Stimulated activated CD8-positive, alpha-beta memory T cell treated with anti-CD3 and anti-CD28 coated beads, Interleukin-12 subunit alpha, Interleukin-12 subunit beta, amount 100 ng/mL, for 4 hours (primary cell): ENCODE measurements at places on chromosomes 16 and 17.

- DNase-seq = no peak
These were observed 45.6 kb upstream of the PIK3R6 start for GRCh38 chr17:8913091-8913490.

DNA sequence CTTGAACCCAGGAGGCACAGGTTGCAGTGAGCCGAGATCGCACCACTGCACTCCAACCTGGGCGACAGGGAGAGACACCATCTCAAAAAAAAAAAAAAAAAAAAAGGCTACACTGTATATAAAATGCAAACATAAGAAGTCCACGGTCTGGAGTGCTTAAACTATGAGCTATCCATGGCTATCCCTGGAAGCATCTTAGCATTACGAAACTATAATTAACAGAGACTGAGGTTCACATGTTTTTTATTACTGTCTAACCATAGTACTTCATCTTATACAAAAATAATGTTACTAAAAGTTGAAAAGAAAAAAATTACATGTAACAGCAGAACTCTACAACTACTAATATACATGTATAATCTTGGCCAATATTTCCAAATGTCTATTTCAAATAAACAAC, 32.8 kb downstream of the HELZ start:
- DNase-seq = no peak

GRCh38 chr16:389352-389751, 7.6 kb upstream of the PGAP6 start:
- DNase-seq = no peak

DNA sequence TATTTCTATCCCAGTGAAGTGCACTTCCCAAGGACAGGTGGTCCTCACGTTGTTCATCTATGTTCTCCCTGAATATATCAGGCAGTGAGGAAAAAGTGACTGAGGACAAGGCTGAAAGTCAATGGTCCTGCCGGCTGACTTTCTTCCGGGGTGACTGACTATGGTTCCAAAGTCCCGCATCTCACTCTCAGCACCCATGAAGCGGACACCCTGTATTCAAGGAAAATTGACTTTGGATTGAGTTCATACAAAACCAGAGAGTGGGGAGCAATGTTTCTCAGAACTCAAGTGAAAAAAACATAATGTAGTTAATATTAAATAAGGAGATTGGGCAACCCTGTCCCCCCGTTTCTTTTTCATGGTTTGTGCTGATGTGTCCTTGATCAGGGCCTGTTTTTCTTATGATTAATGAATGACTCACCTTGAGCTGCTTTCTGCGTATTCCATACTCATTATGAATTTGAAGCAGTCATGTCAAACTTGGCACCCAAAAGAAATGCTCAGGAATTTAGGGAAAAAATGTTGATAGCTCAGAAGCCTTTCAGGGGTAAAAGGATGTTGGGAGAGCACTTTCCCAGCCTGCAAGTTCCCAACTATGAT, 184.0 kb downstream of the CYLD start:
- no peak for DNase-seq

- DNase-seq = no peak
These were observed 7.7 kb downstream of the HS3ST3B1 start for GRCh38 chr17:14308636-14308964.

- DNase-seq = no peak
These were observed 190.1 kb downstream of the C16orf78 start for GRCh38 chr16:49563666-49564065.

GRCh38 chr17:10738521-10739258, 8.9 kb upstream of the TMEM220 start:
- DNase-seq = no peak

DNA sequence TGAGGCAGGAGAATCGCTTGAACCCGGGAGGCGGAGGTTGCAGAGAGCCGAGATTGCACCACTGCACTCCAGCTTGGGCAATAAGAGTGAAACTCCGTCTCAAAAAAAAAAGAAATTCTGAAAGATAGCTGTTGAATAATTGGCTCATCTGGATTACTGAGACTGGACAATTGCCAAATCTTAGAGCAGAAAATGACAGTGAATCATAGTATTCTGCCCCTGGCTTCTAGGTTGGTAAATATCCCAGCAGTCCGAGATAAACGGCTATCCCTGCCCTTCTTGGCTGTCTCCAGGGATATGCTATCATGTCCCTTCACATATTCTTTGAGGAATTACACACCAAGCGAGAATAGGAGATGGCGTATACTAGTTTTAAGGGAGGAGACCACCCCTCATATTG, 35.5 kb upstream of the METTL16 start:
- no peak for DNase-seq

GRCh38 chr16:51665436-51665998, 514.4 kb upstream of the SALL1 start:
- DNase-seq = no peak

GRCh38 chr16:74099530-74099929, 197.1 kb upstream of the PSMD7 start:
- no peak for DNase-seq

DNA sequence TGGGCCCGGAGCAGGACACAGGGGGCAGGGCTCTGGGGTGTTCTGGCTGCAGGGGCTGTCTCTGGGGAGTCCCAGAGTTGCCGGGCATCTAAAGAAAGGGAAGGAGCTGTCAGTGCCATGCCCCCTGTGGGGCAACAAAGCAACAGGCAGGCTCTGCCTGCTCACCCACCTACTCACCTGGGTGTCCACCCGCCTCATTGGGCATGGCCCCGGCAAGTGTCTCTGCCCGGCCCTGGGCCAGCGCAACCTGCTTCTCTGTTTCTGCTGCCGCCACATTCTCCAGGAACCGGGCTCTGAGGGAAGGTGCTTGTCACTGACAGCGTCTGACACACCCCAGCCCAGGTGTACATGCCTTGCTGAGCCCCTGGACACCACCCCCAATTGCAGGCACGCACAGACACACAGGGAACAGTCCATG, 7.3 kb downstream of the TMEM208 start:
- DNase-seq = no peak

GRCh38 chr16:80517846-80518245, 22.9 kb upstream of the DYNLRB2 start:
- no peak for DNase-seq

DNA sequence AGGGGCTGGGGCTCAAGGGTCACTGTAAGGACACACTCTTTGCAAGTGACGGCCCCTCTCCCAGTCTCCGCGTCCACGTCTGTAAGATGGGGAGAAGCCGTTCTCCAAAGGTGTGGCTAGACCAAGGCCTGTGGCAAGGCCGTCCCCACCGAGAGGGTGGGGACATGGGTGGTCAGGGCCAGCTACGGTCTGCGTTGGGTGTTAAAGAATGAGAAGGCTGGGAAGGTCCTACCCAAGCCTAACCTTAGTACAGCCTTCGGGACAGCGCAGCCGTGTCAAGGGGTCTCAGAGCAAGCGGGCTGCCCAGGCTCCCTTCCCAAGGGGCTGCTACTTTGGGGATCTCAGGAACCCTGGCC, 1.9 kb downstream of the C1QTNF8 start:
- no peak for DNase-seq

- no peak for DNase-seq
These were observed 14.5 kb upstream of the RASL10B start for GRCh38 chr17:35716897-35717465.

GRCh38 chr17:40517981-40518380, 16.6 kb upstream of the TNS4 start:
- DNase-seq = no peak

- DNase-seq = no peak
These were observed 118.2 kb downstream of the MGAT5B start for GRCh38 chr17:76986365-76986764.

- DNase-seq = no peak
These were observed 415 bp downstream of the ABCA5 start for GRCh38 chr17:69326377-69327059.

DNA sequence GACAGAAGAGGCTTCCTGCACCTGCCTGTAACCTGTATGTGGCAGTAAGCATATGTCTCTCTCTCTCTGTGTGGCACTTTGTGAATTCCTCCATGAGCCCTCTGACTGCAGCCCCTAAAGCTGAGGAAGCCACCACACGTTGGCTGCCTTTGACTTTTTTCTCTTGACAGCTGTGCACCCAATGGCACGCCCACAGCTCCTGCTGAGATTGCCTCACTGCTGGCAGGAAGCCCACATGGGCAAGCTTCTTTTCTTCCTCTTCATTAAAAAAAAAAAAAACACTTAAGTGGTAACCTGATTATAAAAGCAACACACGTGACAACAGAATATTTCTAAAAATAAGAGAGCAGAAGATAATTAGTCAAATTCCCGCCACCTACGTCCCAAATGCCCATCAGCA, 34.0 kb upstream of the PIRT start:
- no peak for DNase-seq

- DNase-seq = no peak
These were observed 5.3 kb downstream of the MNT start for GRCh38 chr17:2395258-2396181.

DNA sequence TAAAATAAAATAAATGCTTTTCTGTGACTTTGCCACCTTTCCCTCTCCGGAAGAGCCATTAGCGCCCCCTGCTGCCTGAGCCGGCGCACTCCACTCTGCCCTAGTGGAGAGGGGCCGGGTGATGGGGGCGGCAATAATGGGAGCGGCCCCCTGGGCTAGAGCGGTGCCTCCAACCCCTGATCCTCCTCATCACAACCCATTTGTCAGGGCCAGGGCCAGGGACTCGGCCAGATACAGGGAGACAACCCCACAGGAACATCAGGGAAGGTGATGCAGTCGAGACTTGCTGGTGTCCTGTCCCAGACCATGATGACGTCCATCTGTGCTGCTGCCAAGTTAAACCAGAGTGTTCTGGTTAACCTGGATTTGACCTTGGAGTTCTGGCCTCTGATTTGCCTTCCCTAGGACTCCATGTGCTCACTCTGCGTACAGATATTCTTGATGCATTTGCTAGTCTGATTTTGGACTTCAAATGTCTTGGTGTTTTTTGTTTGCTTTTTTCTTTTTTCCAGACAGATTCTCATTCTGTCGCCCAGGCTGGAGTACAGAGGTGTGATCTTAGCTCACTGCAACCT, 46.1 kb upstream of the BPTF start:
- DNase-seq = no peak

GRCh38 chr16:51854401-51854951, 692.5 kb downstream of the TOX3 start:
- DNase-seq = no peak

- no peak for DNase-seq
These were observed 55.5 kb downstream of the GRIN2A start for GRCh38 chr16:10126686-10127085.

DNA sequence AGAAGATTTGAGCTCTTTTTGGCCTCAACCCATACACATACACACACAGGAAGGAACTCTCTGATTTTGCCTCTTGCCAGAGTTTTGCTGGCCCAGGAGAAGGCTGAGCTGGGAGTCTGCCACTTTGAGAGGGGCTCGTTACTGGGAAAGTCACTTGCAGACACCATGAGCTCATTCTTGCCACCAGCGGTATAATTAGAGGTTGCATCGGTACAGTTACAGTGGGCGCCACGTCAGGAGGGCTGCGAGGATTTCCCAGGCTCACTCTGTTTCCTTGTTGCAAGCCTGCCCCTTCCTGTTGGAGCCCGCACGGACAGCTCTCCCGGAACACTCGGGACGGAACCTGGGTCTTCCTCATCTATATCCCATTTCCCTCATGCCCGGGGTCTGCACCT, 3.1 kb upstream of the SDK2 start:
- no peak for DNase-seq

GRCh38 chr16:80063031-80063712, 462.6 kb upstream of the MAF start:
- no peak for DNase-seq

DNA sequence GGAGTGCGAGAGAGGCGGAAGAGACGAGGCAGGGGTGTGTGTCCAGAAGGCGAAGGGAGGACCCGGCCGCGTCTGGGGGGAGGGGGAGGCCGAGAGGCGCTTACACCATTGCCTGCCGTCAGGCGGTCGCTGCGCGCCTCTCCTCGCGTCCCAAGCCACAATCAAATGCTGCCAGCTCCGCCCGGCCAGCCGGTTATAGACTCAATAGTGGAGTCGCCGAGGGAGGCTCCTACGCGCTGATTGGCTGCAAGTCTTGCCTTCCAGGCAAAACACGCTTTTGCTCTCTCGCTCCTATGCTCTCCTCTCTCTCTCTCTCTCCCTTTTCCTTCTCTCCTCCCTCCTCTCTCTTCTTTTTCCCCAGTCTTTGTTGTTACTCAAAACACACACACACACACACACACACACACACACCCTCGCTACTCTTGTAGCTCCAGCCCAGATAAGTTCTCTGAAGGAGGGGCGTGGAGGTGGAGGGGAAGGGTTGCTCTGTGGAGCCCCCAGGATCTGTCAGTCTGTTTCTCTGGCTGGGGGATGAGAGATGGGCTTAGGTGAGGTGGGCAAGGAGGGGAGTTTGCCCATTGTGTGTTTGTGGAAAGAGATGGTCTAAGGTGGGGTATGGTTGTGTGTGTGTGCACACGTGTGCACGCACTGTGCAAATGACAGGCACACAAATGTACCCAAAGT, at the start of gene DLX3:
DLX3 (minus strand) TSS at position 170 of the 684 bp plus-strand sequence. CDS start 226 bp downstream, outside the sequence.
- no peak for DNase-seq

DNA sequence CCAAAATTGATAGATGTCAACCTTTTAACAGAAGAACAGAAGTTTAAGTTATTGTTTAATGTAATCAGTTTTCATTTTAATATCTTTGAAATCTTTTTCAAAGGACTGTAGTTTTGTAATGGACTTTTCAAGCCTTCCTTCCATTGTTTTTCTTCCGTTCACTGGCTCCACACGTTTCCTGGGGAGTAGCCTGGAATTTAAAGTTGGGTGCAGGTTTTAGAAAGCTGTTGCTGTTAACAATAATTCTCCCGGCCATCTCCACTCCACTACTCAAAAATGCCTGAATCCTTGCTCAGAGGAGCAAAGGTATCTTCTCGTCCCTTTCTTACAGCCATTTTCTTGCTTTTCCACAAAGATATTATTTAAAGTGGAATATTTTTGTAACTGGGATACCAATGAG, 4.7 kb upstream of the COQ7 start:
- no peak for DNase-seq

DNA sequence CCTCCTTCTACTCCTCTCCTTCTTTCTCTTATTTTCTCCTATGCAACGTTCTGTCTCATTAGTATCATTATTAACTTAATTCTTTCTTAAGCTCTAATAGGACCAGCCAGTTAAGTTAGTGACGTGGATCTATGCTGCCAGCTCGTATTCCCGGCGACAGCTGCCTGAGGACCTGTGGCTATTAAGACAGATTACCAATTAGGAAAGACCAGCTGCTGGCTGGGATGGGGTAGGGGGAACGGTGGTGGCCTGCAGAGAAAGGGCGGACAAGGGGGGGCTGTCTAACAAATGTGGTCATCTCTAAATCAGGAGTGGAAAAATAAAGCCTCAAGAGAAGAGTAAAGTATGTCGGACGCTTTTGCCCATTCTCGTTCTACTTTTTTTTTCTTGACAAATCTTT, 770 bp upstream of the MYH3 start:
- DNase-seq = no peak

GRCh38 chr17:55163408-55163807, 101.4 kb upstream of the HLF start:
- DNase-seq = no peak

DNA sequence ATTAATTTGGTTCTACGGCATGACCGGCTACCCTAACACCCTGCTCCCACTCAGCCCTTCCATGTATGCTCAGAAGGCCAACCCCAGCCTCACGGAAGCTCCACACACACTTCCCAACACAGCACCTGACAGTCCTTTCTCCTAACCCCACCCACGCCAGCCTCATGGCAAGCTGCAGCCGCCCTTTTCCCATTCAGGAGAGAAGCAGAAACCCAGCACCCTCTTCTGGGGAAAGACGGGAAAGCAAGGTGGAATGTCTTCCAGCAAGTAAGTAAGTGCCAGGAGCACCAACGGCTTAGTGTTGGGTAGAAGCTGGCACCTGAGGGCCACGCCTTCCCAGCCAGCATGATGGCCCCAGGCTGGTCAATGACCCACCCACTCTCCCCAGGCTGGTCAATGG, 32.1 kb downstream of the ABR start:
- DNase-seq = no peak
